GOT3 (cell line): ENCODE measurements at places on chromosomes 3 and 15.

DNA sequence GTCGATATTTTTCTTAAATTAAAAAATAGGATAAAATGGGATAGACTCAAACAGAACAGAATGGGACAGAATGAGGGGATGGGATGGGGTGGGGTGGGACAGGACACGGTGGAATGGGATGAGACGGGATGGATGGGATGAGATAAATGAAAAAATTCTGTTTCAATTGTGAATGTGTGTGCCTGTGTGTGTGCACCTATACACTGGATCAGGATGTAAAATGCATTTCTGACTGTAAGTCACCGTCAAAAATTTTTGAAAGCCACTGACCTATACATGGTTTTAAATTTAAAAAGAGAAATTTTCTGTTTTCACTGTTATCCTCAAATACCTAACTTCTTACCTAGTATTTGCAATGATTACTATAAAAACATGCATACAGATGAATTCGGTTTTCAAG lies 108.7 kb upstream of the UBE2E2 start:
- DNase-seq: no peak

- no peak for DNase-seq
These were observed 13.0 kb downstream of the SUCLG2 start for GRCh38 chr3:67641451-67641850.

DNA sequence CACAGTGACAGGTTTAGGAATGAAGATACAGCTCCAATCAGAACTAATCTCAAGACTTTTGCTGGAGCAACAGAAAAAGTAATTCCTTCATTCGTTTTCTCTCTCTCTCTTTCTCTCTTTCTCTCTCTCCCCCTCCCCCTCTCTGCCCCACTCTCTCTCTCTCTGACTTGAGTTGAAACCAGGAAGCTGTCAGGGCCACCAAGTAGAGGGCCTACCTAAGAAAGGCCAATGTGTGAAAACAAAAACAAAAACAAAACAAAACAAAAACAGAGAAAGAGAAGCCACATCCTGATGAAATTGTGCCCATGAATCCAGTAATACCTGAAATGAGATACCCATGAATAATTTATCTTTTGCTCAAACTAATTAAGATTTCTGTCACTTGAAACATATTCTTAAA lies 72.9 kb downstream of the ATP8B4 start:
- no peak for DNase-seq

- no peak for DNase-seq
These were observed 16.1 kb downstream of the RYR3 start for GRCh38 chr15:33326908-33327307.

DNA sequence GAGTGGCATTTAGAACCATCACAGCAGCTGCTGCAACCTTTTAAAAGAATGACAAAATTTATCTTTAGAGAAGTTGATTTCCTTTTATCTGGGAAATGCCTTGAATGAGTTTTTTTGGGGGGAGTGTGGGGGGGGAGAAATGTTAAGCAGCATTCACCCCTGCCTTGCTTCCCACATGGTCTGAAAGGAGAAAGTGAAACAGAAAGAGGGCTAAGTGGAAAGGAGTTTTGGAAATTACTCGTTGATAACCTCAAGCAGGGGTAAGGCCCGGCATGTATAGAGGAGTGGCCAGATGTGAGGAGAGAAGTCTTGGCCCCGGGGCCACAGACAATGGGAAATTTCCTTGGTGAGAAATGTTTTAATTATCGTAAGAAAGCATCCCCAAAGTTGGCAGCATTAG lies 23.5 kb downstream of the B3GALNT1 start:
- no peak for DNase-seq

GRCh38 chr15:88394553-88395145 lies 72.5 kb downstream of the MRPL46 start:
- no peak for DNase-seq

GRCh38 chr3:141373768-141374526 lies 5.6 kb downstream of the ZBTB38 start:
- no peak for DNase-seq

DNA sequence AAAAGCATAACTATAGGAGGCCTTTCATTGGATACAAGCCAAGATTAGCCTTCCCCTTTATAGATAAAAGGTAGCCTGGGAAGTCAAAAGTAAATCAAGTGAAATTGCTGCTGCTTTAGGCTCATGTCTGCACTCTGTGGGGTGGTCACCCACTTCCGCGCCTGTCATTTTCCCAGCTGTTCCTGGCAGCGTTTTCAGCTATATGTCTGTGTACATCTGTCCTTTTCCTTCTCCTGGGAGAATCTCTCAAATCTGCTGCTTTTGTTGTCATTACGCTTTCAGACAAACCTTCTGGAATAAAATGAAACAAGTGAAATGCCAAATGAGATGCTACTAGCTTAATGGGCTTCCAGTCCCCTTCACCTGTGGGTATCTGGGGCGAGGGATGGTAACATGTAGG lies 211.8 kb downstream of the MCTP2 start:
- no peak for DNase-seq

DNA sequence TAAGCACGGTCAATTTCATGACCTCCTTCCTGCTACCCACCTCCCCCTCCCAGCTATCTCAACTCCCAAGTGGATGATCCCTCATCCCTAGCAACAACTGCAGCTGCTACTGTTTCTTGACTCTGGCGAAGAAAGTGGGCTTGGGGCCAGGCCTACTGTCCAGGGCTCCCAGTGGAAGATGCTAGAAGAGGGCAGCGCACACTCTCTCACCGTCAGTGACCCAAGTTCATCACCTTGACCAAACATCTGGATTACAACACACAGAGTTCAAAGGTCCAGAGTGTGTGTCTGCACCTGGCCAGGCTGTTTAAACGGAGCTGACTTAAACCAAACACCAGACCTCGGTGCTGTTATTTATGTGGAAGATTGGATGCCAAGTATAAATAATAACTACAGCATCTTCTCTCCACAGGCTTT lies 385.6 kb downstream of the SHQ1 start:
- DNase-seq: no peak

DNA sequence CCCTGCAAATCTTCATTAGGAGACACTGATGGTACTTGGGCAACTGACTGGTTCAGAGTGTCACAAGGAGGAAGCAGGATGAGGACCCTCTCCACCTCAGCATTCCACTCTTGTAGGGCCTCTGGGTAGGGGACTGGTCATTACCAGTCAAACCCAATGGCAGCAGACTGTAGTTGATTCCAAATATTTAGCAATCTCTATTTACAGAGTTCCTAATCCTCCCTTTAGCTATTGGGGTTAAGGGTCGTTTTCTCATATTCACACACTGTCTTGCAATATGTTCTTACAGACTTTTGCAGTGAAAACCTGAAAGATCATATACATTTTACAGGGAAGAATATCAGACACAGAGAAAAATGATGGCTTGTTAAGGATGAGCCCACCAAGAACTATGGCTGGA lies 397.7 kb downstream of the GAP43 start:
- DNase-seq: no peak
